ENCODE measurements at places on chromosomes 4 and X. TPM values are rescaled to one million over a fixed set of nuclear protein-coding genes. Genes with fewer than 3 reads are reported as not detected.

MOB1B gene
- total RNA-seq: 17.2 TPM

PACRGL gene
- total RNA-seq: 22.0 TPM

FAM184B gene
- not detected for total RNA-seq

SPP1 gene
- total RNA-seq: not detected

ASB12 gene
- not detected for total RNA-seq

RBM47 gene
- total RNA-seq: not detected

All from bladder microvascular endothelial cell (primary cell).